ENCODE measurements at places on chromosomes 1 and 21.

GRCh38 chr1:9676815-9677393 lies 25.4 kb downstream of the PIK3CD start:
- no peak for DNase-seq

- DNase-seq = no peak
These were observed 9.0 kb downstream of the CD2 start for GRCh38 chr1:116763116-116763786.

DNA sequence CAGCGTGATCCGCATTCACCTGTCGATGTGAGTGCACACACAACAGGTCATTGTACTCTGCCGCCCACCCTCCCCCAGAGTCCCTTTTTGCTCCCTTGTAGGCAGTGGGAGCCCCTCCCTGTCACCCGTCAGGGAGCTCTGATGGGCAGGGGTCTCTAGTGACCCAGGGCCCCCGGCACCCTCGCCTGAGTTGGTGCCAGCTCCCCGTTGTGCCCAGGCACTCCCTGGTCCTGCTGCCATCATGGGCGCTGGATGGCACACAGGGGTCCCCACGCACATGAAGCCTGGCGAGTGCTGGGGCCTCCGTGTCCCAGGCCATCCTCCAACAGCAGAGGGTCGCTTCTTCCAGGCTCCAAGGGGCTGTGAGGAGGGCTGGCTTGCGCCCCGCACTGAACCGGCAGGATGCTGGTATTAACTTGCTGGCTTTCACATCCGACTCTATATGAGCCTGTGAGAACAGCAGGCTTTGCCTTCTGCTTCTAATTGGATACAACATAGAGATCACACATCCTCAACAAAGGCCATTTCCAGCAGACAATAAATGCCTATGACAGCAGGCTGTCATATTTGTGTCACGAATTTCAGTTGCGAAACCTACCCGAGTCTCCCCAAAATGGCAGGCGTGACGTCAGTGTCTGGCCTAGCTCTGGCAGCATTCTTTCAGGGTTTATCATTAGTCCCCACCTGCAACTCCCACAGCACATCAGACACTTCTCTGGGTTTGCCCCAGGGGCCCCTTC lies 35.4 kb downstream of the KIAA1614 start:
- DNase-seq = no peak

DNA sequence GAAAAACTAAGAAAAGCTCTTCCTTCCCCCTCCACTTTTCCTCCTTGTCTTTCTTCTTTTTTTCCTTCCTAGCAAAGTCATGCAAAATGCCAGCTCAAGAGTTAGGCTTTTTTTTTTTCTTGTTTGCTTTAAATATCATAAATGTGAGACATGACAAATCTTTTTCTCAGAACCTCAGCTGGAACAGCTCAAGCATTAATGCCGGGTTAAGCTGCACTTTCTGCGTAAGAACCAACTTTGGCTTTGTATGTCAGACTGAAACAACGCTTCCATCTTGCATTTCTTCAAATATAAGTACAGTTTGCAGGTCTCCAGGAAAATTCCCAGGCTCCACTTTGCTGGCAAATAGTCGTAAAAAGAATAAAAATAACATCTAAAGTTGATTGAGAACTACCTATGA lies 20.7 kb upstream of the LMO4 start:
- DNase-seq = no peak

DNA sequence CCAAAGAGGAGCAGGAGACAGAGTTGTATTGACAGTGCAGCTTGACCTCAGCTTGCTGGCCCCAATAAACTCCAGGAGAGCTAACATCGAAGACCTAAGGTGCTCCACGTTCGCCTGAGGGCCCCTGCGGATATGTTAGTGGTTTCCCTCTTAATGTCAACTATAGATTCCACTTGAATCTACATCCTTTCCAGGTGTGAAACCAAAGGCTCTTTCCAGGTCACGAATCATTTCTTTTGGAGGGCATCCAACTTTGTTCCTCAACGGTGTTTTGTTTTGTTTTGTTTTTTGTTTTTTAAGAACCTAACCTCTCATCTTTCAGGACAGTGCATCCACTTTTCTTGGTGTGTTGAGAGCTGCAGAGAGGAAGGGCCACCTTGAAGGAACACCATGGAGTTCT lies 267.6 kb upstream of the SGIP1 start:
- no peak for DNase-seq

- no peak for DNase-seq
These were observed 54.7 kb downstream of the FNBP1L start for GRCh38 chr1:93502571-93502970.

DNA sequence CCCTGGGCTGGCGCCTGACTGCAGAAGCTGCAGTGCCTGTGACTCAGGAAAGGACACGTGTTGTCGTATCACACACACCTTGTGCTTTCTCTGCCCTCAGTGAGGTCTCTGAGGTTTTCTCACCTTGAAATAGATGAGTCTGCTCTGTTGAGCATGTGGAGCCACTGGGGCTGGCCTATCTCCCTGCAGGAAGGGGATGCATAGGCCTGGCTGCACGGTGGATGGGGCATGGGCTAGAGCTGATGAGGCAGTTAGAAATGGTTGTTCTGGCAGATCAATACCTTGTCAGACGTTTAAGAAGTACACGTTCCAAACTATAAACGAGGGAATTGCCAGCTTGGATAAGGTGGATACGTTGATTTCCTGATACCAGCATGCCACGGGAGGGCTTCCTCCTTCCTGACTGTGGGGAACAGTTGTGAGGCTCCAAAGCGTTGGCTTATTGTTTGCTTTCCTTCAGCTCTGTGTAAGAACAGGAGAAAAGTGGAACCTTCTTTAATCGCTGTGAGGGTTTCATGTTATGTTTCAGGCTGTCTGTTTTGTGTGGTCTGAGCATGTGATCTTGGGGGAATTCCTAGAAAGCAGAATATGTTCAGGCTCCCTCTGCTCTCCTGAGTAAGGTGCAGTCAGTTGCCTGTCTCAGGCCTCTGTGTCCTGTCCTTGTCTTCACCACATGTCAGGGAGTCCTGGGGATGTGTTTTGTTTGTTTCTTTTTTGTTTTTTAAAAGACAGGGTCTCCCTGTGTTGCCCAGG lies 44.8 kb downstream of the PCNT start:
- DNase-seq = peak; percentile 6

- no peak for DNase-seq
These were observed 78.7 kb downstream of the PIK3R3 start for GRCh38 chr1:46053734-46054133.

DNA sequence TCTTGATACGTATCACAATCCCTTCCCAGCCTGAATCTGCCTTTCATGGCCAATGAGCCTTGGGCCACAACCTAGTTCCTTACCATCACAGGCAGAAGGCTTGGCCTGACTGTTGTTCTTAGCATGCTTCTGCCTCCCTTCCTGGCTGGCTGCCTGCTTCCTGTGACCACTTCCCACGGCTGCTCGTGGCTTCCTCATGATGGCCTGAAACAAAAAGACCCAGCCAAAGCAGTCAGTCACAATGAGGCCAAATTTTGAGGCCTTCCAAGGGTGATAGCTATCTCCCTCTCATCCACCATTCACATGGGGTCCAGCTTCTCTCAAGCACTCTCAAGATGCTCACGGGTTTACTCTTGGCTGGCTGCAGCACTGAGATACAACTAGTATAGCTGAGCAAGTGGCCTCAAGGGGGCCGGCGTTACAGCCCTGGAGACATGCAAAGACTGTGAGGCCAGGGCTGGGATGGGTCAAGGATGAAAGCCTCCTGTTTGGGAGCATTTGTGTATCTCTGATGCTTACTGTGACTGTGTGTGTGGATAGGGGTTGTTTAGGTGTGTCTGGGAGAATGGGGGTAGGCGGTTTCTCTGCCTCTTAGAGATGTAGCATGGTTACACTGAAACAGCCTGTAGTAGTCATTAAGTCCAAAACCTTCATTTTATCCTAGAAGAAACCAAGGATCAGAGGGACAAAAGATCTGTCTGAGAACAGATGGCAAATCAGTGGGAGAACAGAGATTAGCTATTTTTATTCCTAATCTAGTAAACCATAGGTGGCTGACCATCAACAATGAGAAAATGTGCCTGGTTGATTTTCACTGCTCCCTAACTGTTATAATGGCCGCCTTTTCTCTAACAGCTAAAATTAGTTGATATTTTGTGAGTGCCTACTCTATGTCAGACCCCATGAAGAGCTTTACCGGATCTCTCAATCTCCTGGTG lies 5.4 kb upstream of the TOE1 start:
- DNase-seq = no peak

DNA sequence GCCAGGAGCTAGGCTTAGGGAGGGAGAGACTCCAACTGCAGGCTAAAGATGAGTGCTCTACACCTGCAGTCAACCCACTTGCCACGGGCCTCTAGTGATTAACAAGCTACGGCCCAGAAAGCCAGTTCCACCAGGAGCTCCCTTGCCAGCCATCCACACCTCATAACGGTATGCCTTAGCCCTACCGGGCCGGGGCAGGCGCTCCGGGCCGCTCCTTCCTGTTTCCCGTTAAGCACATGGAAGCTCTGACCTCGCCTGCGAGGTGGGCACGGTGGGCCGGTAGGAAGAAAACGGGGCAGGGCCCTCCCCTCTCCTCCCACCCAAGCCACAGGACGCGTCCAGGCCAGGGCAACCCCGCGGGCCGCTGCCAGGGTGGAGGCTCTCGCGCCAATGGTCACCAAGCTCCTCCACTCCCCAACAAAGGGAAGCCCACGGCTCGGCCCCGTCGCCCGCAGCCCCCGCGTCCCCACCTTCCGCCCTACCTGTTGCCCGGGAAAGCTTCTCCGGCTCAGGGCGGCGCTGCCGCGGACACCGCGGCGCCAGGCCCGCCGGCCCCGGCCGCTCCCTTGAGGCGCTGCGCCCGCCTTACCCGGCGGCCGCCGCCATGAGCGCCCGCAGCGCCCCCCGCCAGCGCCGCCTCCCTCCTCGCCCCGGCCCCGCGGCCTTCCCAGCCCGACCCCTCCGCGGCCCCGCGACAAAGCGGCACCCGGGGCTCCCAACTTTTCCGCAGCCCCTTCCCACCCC lies 627 bp downstream of the CERS2 start:
- peak; percentile 33 for DNase-seq

DNA sequence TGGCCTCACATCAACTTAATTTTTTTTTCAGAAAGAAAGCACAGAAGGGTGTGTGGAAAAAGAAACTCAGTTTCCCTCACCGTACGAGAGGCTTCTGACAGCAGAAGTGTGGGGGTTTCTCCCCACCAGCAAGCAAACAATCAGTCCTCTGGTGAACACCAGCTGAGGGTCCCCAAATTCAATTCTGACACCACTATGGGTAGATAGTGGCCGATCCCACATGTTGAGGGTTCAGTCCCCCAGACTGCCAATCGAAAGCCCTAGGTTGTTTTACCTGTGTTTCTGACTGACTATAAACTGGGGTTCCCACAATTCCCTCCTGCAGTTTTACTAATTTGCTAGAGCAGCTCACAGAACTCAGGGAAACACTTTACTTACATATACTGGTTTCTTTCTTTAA lies 2.1 kb downstream of the IFI6 start:
- DNase-seq = no peak

- no peak for DNase-seq
These were observed 45.0 kb downstream of the APP start for GRCh38 chr21:26125433-26126167.

DNA sequence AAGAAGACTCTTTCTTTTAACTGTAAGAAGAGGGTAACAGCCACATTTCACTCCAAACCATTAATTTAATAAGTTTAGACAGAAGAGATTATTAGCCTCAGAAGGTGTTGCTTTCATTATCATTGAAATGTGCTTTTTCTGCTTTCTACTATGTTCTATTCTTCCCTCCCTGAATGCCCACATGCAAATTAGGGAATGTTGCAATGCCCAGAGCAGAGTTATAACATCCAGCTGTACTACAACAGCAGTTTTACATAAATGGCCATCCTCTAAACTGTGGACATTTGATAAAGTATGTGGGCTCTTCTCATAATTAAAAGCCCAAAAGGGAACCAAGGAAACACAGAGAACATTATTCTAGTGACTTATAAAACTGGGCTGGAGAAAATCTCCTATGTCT lies 82.2 kb upstream of the SOD1 start:
- DNase-seq = no peak

DNA sequence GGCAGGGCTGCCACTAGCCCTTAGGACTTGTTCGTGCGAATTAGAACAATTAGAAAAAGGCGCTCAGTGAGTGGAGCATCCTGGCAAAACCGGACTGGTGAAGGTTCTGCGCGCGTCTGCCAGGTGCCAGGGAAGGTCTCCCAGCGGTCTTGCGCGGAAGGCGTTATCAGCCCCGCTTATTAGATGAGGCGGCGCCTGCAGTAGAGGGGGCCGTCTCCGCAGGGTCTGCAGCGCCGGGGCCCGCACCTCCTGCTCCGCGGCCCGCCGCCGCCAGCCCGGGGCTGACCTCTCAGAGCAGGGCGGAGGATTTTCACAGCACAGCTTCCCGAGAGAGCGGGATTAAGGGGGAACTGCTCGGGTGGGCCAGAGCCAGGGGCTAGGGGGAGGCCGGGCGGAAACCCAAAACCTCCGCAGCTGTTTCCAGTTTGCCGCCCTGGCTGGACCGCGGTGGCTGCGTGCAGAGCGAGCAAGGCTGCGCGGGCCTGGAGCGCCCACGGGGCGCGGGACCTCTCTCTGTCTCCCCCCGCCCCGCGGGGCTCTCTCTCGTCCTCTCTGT lies 155.2 kb downstream of the FOXD2 start:
- no peak for DNase-seq

DNA sequence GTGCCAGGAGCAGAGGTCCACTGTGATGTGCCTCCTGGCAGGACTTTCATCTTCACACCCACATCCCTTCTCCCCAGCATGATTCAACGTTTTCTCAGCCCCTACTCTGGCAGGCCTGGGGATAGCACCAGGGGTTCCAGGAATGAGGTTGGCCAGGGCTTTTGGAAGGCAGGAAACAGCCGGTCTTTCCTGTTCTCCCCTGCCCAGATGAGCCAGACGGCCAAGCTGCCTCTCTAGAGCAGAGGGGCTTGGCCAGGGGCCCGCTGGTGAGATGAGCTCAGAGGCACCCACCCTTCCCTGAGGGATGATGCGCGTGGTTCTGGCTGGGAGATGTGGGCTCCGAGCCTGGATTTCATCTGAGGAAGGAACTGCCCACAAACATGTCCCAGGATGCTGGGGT lies 4.3 kb upstream of the MFAP2 start:
- DNase-seq = no peak

- DNase-seq = no peak
These were observed 40.6 kb downstream of the NTNG1 start for GRCh38 chr1:107181253-107181969.

DNA sequence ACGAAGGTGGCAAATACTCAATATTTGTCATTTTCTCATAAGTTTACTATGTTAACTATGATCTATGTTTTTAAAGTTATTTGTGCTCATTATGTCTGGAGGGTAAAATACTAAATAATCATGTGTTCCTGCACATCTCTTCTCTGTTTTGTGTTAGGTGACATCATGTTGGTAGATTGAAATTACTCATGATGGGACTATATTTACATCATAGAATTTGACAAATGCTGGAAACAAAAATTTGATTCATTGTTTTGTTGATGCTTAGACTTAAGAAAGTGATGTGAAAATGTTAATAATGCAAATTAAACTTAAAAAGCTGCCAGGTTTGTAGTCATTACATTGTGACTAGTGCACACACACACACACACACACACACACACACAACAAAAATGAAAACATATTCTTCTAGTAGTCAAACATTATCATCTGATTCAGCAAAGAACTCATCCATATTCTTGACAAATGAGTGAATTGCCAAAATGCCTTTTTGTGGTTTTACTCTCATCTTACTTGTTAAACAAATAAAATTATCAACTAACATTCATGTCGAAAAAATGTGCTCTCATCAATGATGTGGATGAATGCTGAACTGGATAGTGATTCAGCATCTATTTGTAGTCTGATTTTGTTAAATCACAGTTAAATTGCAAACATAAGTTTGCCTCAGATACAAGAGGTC lies 870.7 kb downstream of the BRINP3 start:
- DNase-seq = no peak

- DNase-seq = no peak
These were observed 7.5 kb upstream of the ZNF436 start for GRCh38 chr1:23376890-23377811.

All from stimulated activated CD4-positive, alpha-beta T cell treated with anti-CD3 and anti-CD28 coated beads, Interleukin-1b, Interleukin-23, amount 100 ng/mL, for 4 hours (primary cell).